Glutamatergic neuron (in vitro differentiated cells): ENCODE measurements at places on chromosomes 5 and 9.

- no peak for DNase-seq
- H3K4me3 ChIP-seq, result no peak overlapping the region
- no peaks in the 10 kb centered on the region for H3K36me3 ChIP-seq
- peaks cover 4% of the 10 kb centered on the region for H3K27me3 ChIP-seq
- no peak overlapping the region for H3K27ac ChIP-seq
Observed at GRCh38 chr5:74132485-74132884, 506.5 kb downstream of the ARHGEF28 start.

DNA sequence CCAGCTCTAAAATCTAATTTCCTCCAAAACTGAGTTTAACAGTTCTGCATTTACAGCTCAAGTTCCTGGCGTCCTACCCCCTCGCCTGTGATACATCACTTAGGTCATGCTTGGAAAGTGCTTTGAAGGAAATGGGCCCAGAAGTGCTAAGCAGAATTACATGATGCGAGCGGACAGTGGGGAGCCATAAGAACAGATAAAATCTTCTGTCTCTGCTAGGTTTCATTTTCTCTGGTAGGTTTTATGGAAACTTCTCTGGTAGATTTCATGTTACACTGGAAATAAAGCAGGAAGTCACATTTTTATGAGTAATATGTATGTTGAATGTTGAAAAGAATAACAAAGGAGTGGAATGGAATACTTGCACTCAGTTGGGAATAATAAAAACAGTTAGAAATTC is 138.3 kb downstream of the ZDHHC21 start:
- no peak overlapping the region for H3K4me3 ChIP-seq
- H3K27me3 ChIP-seq, result no peaks in the 10 kb centered on the region
- no peaks in the 10 kb centered on the region for H3K36me3 ChIP-seq
- H3K4me1 ChIP-seq, result no peaks in the 10 kb centered on the region
- DNase-seq, result no peak

DNA sequence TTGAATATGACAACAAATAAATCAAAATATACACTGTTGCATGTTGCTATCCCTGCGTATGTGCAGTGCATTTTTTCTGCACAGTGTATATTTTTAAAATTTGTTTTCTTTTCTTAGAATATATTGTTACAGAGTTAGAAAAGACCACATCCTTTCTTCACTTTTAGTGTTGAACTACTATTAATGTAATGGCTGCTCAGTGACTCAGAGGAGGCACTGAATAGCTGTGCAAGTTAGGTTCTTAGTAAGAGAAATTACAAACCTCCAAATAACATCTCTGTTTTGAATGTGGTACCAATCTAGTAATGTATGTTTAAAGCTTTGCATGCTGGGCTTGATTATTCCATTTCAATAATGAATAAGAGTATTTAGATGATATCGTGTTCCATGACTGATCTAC is 208.9 kb upstream of the PRR16 start:
- no peak for DNase-seq
- H3K36me3 ChIP-seq, result no peaks in the 10 kb centered on the region
- H3K27me3 ChIP-seq, result no peaks in the 10 kb centered on the region
- no peaks in the 10 kb centered on the region for H3K4me1 ChIP-seq

DNA sequence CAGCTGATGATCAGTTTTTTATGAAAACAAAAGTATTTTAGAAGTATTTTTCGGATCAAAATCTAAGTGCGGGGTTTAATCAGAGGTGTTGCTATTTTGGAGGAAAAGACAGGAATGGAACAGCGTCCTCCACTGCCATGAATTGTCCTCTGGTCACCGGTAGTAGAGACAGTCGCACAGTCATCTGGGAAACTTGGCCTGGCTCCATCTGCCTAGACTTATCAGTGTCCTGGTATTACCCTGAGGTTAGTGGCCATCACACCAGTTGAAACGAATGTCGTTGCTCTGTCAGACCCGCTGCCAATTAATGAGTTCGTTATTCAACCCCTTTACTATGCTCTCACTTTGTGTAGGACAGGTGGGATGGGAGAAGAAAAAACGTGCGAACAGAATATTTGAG is 8.2 kb downstream of the TLX3 start:
- peak overlapping the region; percentile 99 for H3K4me3 ChIP-seq
- peak overlapping the region; percentile 85 for H3K27ac ChIP-seq
- H3K27me3 ChIP-seq, result peaks cover 37% of the 10 kb centered on the region
- H3K4me1 ChIP-seq, result peaks cover 37% of the 10 kb centered on the region
- peaks cover 13% of the 10 kb centered on the region for H3K36me3 ChIP-seq
- DNase-seq, result no peak

DNA sequence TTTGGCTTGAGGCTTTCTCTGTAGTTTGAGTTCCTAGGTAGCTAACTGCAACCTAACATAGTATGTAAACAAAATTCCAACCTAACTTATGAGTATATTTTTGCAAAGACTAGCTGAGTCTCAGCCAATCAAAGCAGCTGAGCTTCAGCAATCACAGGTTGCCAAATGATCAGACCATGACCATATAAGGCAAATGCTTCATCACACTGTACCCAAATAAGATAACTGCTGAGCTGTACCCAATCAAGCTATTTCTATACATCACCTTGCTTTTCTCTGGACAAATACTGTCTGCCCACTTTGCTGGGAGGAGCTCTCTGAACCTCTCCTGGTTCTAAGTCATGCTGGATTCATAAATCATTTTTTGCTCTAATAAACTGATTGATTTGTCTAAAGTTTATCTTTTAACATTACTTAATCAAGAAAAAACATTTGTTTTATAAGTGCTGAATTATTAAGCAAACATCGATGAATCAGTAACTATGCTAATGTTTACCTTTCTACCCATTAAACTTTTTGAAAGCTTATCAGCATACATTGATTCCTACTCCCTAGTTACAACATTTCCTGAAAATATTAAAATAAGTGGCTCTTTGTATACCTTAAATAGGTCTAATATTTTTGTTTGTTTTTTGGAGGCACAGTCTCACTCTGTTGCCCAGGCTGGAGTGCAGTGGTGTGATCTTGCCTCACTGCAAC is 129.7 kb upstream of the PCA3 start:
- no peaks in the 10 kb centered on the region for H3K27me3 ChIP-seq
- H3K27ac ChIP-seq, result no peak overlapping the region
- no peaks in the 10 kb centered on the region for H3K36me3 ChIP-seq
- DNase-seq, result no peak

GRCh38 chr9:131605770-131606590 is 60.7 kb downstream of the PRRT1B start:
- no peak overlapping the region for H3K27ac ChIP-seq
- peaks cover 18% of the 10 kb centered on the region for H3K36me3 ChIP-seq
- peaks cover 16% of the 10 kb centered on the region for H3K27me3 ChIP-seq
- DNase-seq, result no peak

DNA sequence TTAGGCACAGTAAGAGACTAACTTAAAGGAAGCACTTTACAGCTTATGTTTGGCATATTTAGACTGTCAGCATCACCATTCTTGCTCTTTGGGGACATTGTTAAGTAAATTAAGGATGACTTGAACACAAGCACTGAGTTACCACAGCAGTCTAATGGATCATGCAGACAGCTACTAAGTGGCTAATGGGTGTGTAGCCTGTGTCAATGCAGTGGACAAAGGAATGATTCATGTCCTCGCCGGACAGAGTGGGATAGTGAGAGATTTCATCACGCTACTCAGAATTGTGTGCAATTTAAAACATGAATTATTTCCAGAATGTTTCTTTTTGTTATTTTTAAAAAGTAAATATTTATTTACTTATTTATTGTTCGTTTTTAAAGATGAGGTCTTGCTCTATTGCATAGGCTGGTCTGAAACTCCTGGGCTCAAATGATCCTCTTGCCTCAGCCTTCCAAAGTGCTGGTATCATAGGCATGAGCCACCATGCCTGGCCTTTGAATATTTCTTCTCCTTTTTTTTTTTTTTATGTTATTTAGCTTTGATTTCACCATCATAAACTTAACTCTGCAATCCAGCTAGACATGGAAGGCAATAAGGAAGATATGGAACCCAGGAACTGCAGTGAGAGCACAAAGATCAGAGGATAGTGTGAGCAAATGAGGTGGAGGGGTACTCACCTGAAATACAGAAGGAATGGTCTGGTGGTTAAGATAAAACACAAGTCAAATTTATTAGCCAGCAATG is 53.0 kb upstream of the KLF4 start:
- peak overlapping the region; percentile 78 for H3K27ac ChIP-seq
- peaks cover 1% of the 10 kb centered on the region for H3K27me3 ChIP-seq
- H3K36me3 ChIP-seq, result no peaks in the 10 kb centered on the region
- no peak overlapping the region for H3K4me3 ChIP-seq
- no peaks in the 10 kb centered on the region for H3K4me1 ChIP-seq
